Astrocyte of the spinal cord (primary cell): ENCODE measurements at places on chromosomes 4 and X.
A peak's percentile ranks its signal among the peaks of the same experiment; 100 is the strongest.

- DNase-seq = peak; percentile 63
These were observed 3.4 kb downstream of the SORCS2 start for GRCh38 chr4:7195546-7196287.

DNA sequence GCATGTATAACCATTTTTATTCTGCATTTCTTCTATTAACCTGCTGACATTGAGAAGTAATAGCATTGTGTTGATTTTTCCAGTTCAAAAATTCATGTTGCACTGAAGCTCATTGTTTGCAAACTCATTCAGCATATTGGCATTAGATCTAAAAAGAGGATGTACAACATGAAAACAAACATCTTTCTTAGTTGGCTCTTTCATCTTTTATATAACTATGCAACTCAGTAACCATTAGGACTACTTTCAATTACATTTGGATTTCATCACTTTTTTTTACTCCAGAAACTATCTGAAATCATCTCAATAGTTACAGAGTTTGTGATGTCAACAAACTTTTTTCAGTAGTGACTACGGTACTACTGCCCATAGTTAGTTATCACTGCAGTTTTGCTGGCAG lies 346.0 kb upstream of the EPHA5 start:
- DNase-seq = no peak

DNA sequence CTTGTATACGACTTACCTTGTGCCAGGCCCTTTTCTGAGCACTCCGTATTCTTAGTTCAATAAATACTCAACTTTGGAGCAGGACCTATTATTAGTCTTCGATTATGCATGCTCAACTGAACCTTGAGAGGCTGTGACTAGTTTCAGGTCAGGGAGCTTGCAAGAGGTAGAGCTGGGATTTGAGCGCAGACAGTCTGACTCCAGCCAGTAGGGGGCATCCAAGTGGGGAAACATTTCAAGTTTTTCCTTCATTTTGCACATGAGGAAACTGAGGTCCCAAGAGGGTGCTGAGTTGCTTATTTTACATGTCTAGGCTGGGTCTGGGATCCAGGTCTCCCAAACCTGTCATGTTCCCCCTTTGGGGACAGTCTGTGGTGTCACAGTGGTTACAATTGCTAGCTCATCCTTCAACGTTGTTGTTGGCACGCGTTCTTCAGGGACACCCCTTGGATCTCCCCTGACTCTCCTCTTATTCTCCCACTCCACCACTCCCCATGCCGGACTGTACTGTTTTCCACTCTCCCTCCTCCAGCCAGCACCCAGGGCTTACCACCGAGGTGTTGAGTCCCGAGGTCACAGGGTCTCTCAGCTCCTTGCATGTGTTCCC lies 6.7 kb upstream of the PRICKLE3 start:
- peak; percentile 12 for DNase-seq

- DNase-seq = no peak
These were observed 320.5 kb upstream of the IGFBP7 start for GRCh38 chr4:57430726-57431125.

DNA sequence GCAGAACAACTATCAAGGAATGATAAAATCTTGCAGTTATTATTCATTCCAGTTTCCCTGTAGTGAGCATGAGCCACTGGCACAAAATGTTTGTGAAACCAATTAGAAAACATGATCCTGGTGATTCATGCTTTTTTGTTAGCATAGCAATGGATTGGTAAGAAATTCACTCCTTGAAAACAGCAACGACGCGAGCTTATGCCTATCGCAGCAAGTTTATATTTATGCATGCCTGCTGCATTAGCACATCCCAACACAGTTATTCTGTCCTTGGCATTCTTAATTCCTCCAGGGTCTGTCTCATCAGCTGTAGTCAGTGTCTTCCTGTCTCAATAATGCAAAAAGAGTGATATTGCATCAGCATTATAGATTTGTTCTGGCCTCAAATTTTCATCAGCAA lies 975.9 kb downstream of the STIM2 start:
- DNase-seq = peak; percentile 4

- DNase-seq = no peak
These were observed 100.9 kb downstream of the FHDC1 start for GRCh38 chr4:153036931-153037482.

- no peak for DNase-seq
These were observed 62.8 kb downstream of the UCHL1 start for GRCh38 chr4:41319553-41319952.

DNA sequence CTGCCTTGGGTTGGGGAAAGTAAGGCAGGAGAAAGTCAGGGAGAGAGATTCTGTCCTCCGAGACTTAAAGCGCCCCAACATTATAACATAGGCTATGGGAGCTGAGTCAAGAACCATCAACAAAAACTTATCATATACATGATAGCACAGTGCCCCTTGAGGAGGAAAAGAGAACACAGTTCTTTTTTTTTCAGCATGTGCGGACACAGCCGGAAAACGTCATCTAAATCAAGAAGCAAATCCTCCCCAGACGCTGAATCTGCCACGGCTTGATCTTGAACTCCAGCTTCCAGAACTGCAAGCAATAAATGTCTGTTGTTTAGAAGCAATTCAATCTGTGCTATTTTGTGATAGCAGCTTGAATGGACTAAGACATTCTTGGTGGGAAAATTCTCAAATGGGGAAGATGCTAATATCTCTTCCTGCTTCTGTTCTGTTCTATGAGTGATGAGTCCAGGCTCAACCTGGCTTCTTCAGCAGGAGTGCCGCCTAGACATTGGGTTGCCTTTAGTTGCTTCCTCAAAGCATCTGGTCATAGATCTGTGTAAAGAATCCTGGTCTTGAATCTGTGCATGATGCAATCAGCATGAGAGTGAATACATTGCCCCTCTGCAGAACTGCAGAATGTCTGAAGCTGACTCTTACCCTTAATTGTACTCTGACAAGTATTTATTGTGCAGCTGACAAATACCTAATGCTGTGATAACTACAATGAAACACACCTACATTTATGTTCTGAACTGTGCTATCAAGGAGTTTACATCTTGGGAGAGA lies 549.8 kb upstream of the PRKX start:
- DNase-seq = no peak

DNA sequence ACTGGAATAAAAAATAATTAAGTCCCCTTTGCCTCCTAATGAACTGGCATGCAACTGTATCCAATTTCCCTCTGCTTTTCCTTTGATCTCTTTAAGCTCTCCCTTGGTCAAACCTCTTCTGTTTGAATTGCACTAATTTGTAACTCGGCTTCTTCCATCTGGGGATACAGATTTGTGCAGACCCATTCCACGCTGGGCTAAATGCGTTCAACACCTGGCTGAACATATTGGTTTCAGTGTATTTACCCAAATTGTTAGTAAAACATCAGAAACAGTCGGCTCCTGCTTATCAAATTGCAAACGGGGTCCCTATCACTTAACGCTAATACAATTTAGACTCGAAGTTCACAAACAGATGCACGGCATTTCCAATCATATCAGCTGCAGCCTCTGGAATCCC lies 124.9 kb upstream of the TAPT1 start:
- no peak for DNase-seq

GRCh38 chr4:26878794-26879391 lies 18.3 kb downstream of the STIM2 start:
- peak; percentile 29 for DNase-seq

- DNase-seq = no peak
These were observed 20.1 kb upstream of the FRMPD4 start for GRCh38 chrX:12118134-12118533.

- DNase-seq = no peak
These were observed 48.9 kb upstream of the UCP1 start for GRCh38 chr4:140617499-140618248.

DNA sequence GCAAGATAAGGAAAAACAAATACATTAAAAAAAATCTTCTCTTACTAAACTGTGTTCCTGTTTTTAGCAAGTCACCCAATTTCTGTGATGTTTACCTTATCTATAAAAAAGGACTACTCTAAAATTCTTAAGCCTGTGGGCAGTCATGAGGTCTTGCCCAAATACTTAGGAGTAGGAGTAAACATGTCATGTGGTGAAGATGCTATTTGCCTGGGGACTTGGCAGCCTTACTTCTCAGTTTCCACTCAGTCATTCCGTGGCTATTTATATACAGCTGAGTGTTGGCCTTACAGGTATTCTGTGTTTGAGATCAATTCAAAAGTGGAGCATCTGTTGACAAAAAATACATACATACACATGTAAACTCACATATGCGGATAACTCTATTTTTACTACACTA lies 89.9 kb upstream of the TLR2 start:
- DNase-seq = no peak

DNA sequence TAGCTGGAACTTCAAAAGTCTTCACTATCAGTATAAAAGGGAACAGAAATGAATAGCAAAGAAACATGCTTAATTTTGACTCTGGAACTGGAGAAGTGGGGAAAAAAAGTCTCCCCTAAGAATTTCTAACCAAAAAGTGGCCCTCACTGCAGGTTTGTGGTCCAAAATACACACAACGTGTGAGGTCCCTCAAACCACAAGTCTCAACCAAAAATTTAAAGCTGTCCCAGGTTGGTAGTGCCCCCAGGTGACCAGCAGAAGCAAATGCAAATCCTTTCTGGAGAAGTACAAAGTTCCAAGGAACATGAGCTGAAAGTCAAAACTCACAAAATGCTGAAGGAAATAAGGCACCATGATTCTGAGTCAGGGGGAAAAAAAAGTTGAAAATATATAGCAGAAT lies 23.6 kb upstream of the VAMP7 start:
- DNase-seq = no peak

DNA sequence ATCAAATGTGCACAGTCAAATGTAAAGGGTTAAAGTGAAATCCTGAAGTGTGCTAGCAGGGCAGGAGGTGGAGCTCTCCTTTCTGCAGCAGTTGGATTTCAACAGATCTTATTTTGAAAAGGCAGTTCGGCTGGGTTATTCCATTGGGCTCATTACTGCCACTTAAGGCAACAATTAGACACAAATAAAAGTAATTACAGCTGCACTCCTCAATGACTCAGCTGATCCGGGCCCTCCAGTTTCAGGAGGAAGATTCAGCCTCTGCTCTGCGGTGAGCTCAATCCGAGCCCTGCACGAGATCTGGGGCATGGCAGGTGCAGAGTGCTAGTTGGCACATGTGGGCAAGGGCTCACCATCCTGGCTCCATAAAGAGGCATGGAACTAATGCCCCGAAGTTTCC lies 85.4 kb downstream of the PHKA2 start:
- no peak for DNase-seq

GRCh38 chr4:125486351-125486750 lies 171.6 kb downstream of the FAT4 start:
- no peak for DNase-seq

DNA sequence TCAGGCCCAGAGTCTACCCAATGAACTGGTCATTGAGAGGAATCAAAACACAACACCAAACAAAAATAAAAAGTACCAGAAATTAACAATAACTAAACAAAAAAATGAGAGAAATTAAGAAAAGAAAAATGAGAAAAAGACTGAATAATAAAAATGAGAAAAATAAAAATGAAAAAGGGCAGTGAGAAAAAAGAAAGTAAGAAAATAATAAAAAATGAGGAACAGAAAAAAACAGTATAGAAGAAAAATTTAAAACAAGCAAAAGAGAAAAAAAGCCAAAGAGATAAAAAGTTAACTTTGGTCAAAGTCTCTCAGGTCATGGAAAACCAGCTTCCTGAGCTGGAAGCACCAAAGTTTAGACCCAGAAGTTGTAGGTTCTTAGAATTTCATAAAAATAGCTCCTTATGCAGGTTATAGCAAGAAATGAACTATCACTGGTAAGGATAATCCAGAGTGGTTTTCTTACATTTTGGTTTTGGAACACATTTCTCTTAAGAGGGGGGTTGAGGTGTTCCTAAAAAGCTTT lies 51.0 kb upstream of the WDR17 start:
- no peak for DNase-seq

- DNase-seq = no peak
These were observed 13.5 kb upstream of the FGG start for GRCh38 chr4:154625971-154626370.

DNA sequence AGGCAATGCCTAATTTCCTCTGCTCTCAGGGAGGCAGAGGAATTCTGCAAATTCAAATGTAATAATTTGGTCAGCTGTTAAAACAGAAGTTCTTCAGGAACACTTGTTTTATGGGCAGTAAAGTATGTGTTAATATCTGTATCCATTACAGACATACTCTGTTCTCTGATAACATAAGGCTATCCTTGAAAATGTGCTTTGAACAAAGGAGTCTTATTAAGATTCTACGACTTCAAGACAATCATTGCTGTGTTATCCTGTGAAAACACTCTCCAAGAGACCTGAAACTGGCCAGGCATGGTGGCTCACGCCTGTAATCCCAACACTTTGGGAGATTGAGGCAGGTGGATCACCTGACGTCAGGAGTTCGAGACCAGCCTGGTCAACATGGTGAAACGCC lies 1.9 kb upstream of the CFP start:
- no peak for DNase-seq

- DNase-seq = peak; percentile 64
These were observed 300.4 kb downstream of the LDB2 start for GRCh38 chr4:16597845-16598596.
